ENCODE measurements at places on chromosomes 12 and 14. TPM values are rescaled to one million over a fixed set of nuclear protein-coding genes. Genes with fewer than 3 reads are reported as not detected.

Gene ESR2
- 0.60 TPM for total RNA-seq

Gene PLA2G1B
- not detected for total RNA-seq

Gene TTC7B
- total RNA-seq = 88.7 TPM

Gene TMEM260
- 7.8 TPM for total RNA-seq

- no peak for DNase-seq
Measured at GRCh38 chr14:24680516-24680915, 46.5 kb upstream of the GZMB start.

DNA sequence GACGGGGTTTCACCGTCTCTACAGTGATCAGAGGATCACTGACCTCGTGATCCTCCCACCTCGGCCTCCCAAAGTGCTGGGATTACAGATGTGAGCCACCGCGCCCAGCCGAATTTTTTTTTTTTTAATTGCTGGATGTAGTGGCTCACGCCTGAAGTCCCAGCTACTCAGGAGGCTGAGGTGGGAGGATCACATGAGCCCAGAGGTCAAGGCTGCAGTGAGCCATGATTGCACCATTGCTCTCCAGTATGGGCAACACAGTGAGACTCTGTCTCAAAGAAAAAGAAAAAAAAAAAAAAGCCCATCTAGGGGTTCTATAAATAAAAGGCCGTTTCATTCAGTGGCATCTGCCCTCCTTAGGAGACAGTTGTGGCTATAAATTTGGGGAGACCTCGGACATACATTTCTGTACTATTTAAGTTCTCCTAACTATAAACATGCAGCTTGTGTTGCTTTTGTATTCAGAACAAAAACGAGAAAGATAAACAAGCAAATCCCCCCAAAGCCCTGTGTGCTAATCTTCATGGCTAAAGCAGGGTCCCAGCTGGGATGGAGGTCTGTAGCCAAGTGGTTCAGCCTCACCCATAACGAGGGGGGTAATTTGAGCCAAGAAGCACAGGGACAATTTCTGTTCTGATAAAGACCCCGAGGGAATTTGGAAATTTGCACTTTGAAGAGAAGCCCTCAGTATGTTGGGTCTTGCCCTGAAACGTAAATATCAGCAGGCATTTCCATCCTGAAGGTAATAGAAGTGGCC, 35.0 kb upstream of the BCL7A start:
- no peak for DNase-seq

DNA sequence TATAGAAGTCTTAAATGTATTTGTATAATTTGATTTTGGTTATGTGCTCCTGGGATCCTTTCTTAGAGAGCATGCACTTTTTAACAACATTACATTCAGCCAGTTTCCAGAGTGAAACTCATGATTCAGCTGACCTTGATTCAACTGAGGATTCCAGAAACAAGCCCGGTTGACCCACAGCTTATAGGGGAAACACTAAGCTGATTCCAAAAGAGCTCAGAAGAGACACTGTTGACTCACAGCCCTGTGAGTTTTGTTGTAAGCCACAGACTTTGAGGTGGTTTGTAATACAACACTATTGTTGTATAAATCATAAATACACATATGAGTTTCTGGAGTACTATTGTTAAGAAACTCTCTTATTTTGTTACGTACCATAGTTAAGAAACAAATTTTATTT, 133.8 kb upstream of the MGAT4C start:
- DNase-seq = no peak

DNA sequence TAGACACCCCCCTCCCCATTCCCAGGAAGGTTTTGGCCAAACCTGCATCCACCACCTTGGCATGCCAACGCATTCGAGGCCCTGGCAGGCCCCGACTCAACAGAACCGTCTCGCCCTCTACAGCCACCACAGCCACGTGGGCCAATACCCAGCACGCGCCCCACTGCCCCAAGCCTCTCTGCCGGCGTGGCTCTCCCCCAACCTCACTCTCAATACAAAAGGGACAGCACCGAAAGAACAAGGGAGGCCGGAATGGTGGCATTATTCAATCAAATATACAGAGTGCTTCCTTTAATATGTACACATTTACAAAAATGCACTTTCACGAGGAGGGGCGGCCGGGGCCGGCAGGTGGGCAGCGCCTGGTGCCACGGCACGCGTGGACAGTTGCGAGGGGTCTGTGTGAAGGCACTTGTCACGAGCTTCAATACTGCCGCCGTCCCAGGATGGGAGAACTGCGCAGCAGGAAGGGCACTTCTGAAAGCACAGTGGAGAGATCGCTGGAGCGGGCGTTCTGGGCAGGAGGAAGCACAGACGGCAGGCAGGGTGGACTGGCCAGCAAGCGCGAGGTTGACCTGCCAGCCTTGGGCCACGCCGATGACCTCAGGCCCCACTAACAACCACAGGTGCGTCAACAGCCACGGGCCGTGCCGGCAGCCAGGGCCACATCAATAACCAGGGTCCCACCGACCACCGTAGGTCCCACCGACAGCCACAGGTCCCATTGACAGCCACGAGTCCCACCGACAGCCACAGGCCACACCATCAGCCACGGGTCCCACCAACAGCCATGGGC, 26.9 kb downstream of the JAG2 start:
- DNase-seq = no peak

- DNase-seq = no peak
Measured at GRCh38 chr12:19181666-19182426, 52.3 kb downstream of the PLEKHA5 start.

GRCh38 chr14:43894534-43894933, 612.5 kb downstream of the FSCB start:
- no peak for DNase-seq

All from right cardiac atrium (tissue), 5 donors.